ENCODE measurements at places on chromosomes 6 and 20.

DNA sequence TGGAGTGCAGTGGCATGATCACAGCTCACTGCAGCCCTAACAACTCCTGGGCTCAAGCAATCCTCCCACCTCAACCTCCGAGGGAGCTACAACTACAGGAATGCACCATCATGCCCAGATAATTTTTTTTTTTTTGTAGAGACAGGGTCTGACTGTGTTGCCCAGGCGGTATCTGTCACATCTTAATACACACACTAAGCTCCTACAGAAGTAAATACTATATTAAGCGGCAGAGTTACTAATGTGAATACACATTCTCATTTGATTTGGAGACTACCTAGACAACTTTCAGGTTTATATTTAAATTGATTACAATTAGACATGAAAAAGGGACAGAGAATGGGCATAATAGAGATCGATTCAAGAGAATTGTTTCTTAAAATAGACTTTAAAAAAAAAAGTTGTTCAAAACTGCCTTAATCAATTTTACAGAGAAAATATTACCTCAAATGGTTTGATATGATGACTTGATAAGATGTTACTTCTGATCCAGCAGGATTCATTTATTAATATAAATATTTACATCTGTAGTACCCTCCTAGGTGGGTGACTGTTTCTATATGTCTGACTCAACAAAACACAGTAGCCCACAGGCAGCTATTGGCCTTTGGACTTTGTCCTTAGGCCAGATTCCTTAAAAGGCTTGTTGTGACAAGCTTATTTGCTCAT is 7.1 kb upstream of the LOC128125822 start:
- DNase-seq, result no peak

DNA sequence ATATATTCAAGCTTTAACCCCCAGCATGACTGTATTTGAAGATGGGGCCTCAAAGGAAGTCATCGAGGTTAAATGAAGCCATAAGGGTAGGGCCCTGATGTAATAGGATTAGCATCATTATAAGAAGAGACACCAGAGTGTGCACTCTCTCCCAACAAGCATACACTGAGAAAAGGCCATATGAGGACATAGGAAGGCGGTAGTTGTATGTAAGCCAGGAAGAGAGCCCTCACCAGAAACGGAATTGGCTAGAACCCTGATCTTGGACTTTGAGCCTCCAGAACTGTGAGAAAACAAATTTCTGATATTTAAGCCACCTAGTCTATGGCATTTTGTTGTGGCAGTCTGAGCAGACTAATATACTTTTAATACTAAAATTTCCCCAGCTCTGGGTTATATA is 150.1 kb upstream of the STXBP5 start:
- no peak for DNase-seq

DNA sequence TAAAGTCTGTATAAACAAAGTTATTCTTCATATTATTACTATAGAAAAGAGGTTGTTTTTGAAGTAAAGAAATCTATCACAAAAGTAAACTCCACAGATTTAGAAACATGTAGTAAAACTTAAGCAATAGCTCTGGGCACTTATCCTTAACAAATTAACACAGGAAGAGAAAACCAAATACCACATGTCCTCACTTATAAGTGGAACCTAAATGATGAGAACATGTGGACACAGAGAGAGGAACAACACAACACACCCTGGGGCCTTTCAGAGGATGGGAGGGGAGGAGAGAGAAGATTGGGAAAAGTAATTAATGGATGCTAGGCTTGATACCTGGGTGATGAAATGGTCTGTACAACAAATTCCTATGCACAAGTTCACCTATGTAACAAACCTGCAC is 57.2 kb downstream of the C6orf58 start:
- no peak for DNase-seq

GRCh38 chr6:36171573-36171972 is 25.0 kb upstream of the BRPF3 start:
- no peak for DNase-seq

GRCh38 chr20:49288784-49289696 is 11.2 kb upstream of the ZNFX1 start:
- DNase-seq, result no peak

GRCh38 chr20:35497320-35497719 is 32.1 kb downstream of the C20orf173 start:
- DNase-seq, result no peak

- no peak for DNase-seq
Observed at GRCh38 chr6:3455147-3455568, 1.7 kb downstream of the SLC22A23 start.

DNA sequence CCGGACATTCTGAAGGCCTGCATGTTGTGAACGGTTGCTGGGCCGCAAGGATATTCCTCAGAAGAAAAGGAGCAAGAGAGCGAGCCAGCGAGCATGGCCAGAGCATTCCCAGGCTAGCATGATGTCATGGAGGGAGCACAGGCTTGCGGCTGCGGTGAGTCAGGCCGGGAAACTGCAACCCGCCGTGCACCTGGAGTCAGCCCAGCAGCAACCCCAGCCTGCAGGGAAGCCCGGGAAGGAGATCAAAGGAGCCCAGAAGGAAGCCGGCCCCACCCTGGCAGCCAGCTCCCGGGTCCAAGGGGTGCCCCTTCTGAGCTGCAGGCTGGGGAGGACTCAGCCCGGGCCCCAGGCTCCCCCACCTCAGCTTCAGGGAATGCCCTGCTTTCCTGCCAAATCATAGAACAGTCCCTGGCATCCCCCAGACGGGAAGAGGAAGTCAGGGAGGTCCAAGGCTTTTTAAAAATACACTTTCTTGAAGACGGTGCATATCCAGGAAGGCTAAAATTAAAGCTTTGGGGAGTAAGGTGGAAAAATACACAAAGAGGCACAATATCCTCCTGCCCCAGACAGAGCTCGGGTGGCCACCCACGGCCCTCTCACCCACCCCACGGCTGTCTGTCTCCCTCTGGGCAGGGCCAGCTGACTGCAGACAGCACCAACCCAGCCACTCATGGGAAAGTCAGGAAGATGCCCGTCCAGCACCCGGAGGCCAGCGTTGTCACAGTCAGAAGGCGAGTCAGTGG is 53.7 kb downstream of the BMP7 start:
- DNase-seq, result no peak

DNA sequence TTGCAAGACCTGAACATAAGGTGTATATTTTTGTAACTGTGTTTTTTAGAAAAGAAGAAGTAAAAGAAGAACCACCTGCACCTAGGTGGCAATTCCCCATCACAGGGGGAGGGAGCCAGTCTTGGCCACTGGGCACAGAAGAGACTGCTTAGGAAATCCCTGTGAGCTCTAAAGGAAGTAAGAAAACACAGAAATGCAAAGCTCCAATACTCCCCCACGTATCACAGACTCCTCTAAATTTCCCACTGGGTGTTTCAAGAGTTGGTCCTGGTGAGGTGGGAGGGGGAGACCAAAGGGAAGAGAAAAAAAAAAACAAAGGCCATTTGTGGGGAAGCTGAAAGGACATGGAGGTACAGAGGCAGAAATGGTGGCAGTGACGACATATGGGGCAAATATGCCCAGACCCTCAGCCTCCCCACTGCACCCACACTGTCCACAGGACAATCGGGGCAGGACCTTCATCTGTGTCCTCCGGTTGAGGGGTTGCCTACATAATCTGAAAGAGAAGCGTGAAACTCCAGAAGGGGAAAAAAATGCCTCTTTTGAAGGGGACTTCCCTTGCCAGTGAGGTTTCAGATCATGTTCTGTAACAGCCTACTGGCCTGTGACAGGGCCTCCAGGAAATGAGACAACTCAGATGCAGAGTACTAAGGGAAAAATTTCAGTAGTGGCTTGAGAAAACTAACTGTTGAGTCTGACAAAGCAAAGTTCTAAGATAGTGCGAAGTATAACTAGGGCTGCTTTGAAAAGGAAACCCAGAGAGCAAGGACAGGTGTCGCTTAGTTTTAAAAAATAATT is 226.2 kb upstream of the MARCKS start:
- no peak for DNase-seq

- no peak for DNase-seq
Observed at GRCh38 chr6:122735582-122735981, 43.9 kb upstream of the FABP7 start.

DNA sequence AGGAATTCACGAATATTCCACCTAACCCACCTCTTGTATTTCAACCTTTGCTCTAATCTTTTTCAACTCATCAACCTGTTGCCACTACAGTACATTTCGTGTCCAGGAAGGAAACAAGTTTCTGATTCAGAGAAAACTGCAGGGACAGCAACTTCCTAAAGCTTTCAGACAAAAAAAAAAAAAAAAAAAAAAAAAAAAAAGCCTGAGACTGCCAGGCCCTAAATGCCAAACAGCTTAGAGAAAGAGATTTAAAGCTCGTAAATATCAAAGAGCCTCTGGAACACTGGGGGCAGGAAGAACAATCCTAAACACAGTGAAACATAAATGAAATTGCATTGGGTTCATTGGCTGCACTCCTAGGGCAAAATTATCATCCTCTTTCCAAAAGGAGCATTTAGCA is 411.2 kb upstream of the SPTLC3 start:
- DNase-seq, result no peak

GRCh38 chr6:113076116-113076515 is 729.0 kb downstream of the RFPL4B start:
- no peak for DNase-seq

DNA sequence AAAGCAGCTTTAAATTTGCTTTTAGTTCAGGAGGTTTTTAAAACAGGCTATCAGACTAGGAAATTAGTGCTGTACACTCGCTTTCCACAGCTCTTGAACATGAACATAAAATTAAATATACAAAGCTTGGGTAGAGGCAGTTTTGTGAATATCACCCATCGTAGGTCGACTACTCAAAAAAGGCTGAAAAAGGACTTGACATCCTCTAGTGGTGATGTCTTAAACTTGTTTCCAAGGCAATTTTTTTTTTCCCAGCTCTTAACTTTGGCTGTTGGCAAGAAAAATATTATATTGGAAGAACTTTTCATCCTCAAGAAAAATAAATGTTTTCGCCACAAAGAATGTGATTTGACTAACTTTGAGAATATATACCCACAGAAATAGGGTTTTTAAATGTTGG is 2.9 kb downstream of the MAP7 start:
- no peak for DNase-seq

DNA sequence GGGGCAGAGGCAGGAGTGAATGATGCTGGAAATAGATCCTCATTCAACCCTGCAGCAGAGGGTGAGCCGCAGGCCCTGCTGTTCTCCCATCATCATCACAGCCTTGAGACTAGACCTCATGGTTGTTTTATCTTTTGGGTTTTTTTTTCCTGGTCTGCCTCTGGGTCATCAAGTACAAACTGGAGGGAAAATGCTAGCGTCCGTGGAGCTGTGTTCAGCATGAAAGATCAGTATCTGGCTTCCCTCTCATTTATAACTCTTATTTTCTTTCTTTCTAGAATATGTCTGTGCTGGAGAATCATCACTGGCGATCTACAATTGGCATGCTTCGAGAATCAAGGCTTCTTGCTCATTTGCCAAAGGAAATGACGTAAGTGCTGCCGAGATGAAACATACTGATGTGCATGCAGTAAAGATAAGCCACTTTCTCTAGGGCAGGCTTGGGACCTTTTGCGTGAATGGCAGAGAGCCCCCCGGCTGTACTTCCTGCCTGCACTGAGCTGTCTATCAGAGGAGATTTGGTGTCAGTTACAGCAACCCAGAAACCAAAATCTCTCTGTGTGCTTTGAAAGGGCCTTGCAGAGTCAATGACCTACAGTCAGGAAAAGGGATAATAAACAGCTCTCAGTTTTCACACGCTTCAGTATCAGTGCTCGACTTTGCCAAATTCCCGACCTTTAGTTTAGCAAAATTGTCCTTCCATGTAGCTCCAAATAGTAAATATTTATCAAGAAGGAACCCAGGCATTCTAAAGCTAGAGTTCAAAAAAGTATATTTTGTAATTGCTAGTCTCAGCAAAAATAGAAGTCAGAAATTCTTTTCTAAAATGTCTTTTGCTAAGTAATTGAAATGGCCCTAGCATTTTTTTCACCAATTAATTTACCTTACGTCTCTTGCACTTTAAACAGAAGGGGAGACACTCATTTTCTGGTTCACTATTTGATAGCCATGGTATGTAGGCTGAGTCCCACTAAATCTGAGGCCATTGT is 76.3 kb downstream of the MTFR2 start:
- no peak for DNase-seq

DNA sequence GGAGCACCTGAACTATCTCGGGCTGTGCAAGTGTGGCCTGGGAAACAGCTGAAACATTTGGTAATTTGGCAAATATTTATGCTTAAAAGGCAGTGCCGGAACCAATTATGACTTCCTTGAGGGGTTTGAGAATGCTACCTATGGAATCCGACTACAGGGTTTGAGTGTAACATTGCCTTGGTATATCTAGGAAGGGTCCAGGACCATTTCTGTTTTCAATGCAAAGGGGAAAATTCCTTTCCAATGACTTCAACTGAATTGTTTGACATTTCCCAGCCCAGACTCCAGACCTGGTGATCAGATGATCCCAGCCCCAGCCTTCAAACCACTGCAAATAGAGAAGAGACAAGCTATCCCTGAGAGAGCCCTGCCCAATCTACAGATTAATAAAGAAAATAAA is 4.6 kb upstream of the PPP1R3G start:
- DNase-seq, result no peak

DNA sequence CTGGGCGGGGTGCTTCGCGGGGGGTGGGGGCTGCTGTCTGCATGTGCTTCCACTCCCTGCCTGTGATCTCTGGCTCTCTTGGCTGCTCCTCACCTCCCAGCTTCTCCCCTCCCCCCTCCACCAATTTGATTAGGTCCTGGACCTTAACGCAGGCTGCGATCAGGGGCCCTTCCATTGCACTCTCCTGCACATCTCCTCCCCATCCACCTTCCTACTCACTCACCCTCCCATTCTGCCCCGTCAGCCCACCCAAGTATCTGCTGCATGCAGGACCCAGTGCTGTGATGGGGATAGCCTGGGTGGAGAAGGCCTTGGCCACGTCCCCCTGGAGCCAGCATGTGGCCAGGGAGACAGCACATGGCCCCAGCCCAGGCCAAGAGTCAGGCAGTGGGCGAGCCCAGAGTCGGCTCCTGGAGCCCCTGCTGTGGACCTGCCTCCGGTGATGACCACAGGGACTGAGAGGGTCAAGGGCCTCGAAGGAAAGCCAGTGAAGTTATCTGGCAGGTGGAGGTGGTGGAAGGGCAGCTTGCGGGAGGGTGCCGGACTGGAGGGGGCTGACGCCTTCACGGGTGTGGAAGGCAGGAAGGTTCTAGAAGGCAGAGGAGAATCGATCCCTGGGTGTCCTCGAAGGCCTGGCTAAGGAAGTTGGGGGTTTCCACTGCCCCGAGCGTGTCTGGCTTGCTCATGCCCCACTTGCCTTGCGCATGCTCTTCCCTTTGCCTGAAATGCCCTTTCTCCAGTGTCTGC is 40.7 kb downstream of the SRC start:
- no peak for DNase-seq

DNA sequence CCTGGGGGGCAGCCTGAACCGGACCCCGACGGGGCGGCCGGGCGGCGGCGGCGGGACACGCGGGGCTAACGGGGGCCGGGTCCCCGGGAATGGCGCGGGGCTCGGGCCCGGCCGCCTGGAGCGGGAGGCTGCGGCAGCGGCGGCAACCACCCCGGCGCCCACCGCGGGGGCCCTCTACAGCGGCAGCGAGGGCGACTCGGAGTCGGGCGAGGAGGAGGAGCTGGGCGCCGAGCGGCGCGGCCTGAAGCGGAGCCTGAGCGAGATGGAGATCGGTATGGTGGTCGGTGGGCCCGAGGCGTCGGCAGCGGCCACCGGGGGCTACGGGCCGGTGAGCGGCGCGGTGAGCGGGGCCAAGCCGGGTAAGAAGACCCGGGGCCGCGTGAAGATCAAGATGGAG is 636 bp downstream of the SRF start:
- DNase-seq, result no peak
